ENCODE measurements at places on chromosomes 5 and 9.

- no peak for DNase-seq
Measured at GRCh38 chr9:126225611-126226609, 100.7 kb upstream of the MVB12B start.

DNA sequence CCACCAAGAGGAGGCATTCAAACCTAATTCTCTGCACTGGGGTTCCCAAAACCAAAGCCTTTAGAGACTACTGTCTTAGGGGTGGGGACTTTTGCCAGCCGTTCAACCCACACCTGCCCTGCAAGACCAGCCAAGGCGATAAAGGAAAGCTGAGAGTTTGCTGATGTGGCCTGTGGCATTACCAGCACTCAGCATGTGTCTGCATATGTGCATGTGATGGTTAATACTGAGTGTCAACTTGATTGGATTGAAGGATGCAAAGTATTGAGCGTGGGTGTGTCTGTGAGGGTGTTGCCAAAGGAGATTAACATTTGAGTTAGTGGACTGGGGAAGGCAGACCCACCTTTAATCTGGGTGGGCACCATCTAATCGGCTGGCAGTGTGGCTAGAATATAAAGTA is 474.2 kb downstream of the MED10 start:
- no peak for DNase-seq

DNA sequence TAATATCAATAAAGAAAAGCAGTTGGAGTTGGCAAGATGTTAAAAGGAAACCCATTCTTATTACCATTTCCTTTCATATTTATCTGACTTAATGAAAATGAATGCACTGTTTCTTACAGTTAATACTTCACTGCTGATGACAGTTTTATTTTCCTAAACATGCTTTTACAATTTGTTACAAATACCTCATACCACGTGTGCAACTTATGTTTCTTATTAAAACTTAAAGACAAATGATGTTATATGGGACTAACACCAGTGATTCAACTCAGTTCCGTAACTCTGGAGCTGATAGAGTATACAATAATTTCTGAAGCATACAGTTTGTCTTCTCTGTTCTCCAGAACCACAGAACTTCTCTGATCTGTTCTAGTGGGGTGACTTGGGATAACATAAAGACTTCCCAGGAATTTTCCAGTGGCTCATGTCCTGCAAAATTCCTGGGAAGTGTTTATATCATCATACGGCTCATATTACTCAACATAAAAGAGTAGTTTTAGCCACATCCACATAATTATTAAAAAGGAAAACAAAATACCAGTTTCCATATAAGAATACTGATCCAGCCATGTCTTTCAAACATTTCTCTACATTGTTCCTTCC is 1259.0 kb upstream of the C9orf72 start:
- no peak for DNase-seq

DNA sequence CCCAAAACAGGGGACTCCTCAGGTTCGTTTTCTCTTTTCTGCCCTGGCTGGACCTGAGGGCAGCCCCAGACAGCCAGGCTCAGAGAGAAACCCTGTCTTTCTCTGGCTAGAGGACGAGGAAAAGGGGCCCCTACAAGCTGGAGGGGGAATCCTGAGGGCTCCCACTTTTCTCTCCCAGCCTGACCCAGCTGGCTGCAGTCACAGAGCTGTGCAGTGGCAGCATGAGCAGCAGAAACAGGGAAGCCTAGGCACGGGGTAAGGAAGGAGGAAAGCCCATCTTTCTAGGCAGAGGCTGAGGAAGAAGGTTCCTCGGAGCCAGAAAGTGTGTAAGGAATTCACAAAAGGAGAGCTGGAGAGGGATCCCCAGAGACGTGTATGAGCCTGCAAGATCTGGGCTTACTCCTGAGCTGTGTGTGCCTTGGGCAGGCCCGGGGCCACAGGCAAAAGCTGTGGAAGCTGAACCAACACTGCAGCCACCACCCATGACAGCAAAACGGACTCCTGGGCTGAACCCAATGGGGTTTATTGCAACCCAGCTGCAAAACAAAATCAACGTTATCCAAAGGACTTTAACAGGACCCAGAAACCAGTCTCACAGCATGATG is 16.2 kb downstream of the CAMSAP1 start:
- no peak for DNase-seq

- DNase-seq, result no peak
Measured at GRCh38 chr5:2710910-2711309, 40.6 kb downstream of the IRX2 start.

DNA sequence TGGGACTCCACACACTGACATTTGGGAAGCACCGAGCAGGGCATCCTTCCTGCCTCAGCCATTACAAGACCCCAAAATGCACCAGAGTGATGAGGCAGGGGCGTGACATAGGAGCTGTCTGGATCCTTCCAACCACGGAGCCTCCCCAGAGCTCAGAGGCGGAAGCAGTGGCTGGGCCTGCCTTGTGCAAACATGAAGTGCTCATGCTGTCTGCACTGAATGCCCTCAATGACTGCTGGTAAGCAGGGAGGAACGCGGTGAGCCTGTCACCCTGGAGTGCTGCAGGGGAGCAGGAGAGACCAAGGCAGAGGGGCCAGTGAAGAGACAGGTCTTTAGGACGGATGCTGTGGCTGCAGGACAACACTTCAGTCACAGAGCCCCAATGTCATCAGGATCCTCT is 60.2 kb upstream of the HRH2 start:
- DNase-seq, result no peak

DNA sequence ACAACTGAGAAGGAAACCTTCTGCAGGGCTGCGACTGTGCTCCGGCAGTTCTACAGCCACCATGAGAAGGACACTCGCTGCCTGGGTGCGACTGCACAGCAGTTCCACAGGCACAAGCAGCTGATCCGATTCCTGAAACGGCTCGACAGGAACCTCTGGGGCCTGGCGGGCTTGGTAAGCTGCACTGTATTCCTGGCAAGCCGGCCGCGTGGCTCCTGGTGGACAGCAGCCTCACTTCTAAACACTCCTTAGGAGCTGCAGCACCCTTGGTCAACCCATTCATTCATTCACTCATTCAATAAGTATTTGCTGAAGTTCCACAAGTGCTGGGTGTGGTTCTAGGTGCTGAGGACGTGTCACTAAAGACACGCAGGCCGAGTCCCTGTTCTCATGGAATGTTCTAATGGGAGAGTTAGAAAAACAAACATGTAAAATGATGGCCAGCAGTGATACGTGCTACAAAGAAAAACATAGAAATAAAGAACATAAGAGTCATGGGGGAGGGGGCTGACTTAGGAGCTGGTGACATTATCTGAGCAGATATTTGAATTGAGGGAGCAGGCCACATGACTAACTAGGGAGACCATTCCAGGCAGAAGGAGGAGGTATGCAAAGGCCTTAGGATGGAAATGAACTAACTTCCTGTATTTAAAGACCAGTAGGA is 6.1 kb downstream of the IL4 start:
- no peak for DNase-seq

DNA sequence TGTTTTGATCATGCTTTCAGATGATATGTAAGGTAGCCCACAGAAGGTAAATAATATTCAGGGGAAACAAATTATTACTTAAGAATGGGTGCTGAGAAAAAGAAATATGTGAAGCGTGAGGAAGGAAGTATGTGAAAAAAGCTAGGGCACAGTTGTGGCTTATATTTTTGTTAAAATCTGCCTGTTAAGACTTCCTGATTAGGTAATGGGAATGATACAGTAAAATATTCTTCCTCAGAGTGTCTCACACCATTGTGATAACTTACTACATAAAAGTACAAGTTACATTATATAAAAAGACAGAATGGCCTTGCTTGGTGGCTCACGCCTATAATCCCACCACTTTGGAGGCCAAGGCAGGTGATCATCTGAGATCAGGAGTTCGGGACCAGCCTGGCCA is 18.7 kb upstream of the PARP8 start:
- DNase-seq, result no peak

GRCh38 chr5:73336366-73336765 is 112.2 kb downstream of the FOXD1 start:
- no peak for DNase-seq

GRCh38 chr9:108953983-108954574 is 19.9 kb downstream of the ABITRAM start:
- DNase-seq, result no peak

- no peak for DNase-seq
Measured at GRCh38 chr9:136994180-136994887, 2.0 kb downstream of the CLIC3 start.

Data from stimulated activated CD4-positive, alpha-beta T cell treated with anti-CD3 and anti-CD28 coated beads, Interleukin-1b, Interleukin-23, amount 100 ng/mL, for 24 hours (primary cell).